ENCODE measurements at places on chromosomes 6 and 20.
A peak's percentile ranks its signal among the peaks of the same experiment; 100 is the strongest.

GRCh38 chr6:154538640-154539191 lies 28.2 kb upstream of the CNKSR3 start:
- no peak for ATAC-seq

GRCh38 chr6:21033084-21033483 lies 498.8 kb downstream of the CDKAL1 start:
- no peak for ATAC-seq

- no peak for ATAC-seq
Measured at GRCh38 chr6:29520232-29520631, 32.5 kb upstream of the MAS1L start.

- ATAC-seq: no peak
Measured at GRCh38 chr6:112149236-112149635, 61.8 kb downstream of the FAM229B start.

DNA sequence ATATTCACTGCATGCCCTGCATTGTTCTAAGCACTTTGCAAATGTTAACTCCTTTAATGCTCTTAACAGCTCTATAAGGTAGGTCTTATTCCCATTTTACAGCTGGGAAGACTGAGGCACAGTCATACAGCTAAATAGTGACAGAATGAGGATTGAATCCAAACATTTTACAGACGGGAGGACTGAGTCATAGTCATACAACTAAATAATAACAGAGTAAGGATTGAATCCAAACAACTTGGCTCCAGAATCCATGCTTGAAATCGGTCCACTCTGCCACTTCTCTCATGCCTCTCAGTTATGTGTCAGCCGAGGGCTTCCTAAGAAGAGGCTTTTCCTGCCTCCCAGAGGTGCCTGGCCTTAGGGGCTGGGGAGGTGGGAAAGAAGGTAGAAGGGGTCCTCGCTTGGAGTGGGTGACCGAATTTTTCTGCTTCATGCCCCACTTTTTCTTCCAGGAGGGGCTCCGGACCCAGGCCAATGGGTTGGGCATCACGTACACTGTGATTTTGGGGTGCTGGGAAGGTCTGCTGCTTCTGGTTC lies 137.4 kb upstream of the RNF24 start:
- ATAC-seq: no peak

DNA sequence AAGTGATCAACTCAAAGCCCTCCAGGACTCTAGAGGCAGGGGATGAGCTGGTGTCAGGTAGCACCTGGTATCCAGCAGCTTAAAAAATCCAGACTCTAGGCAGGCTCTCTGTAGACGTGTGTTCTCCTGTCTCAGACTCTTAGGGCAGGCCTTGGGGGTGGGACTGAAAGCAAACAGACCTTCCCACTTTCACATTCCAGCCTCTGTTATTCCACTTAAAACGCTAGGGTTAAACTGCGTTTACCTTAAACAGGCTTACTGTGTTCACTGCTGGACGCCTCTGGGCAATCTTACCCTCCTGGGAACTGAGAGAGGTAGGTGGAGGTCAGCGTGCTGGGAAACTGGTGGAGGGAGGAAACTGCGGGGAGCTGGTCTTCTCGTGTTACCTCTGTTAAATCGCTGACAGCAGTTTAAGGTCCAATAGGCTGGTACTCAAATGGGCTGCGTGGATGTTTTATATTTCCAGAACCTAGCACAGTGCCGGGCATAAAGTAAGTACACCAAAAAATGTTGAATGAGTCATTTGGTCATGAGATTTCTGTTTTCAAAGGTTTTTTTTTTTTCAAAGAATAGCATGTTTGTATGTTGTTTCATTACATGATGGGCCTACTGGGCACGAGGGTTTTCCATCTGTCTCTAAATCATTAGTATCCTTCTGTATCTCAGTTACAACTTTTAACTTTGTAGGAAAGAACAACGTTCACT lies at the start of gene GCNT2:
Gene GCNT2, plus strand, starts transcription at position 248 of the 705 bp plus-strand sequence. CDS start 7,561 bp downstream, outside the sequence.
- ATAC-seq: no peak

- ATAC-seq: no peak
Measured at GRCh38 chr6:27426045-27426620, 37.6 kb downstream of the ZNF391 start.

GRCh38 chr6:14354919-14355572 lies 237.5 kb downstream of the CD83 start:
- peak; percentile 64 for ATAC-seq

DNA sequence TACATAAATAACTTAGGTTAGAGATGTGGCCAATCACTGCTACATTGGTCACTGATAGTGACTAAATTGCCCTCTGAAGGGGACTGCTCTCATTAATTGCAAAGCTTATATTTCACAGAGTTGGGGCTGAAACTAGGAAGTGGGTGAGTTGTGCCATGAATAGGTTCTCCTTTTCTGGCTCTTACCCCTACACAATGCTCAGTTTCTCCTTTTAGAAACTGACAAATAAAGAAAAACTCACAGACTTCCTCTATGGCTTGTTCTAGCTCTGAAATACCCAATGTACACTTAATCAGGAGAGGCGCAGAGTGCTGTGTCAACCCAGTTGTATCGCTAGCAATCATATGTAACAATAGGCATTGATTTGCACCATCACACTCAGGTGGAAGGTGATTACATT lies 41.2 kb upstream of the PROKR2 start:
- no peak for ATAC-seq

DNA sequence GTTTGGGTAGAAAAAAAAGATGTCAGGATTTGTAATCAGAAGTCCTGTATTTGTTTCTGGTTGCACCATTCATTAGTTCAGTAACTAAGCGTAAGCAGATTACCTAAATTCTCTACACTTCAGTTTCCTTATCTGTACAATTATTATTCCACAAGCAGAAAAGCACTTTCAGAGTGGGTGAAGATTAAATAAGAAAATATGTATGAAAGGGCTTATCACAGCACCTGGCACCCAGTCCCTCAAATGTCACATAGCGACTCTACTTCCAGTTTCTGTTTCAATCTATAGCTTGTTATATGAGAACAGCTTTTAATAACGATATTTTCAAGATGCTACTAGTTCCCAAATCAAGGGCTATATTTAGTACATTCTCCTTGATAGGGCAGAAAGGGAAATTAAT lies 31.4 kb downstream of the RGS17 start:
- ATAC-seq: no peak

DNA sequence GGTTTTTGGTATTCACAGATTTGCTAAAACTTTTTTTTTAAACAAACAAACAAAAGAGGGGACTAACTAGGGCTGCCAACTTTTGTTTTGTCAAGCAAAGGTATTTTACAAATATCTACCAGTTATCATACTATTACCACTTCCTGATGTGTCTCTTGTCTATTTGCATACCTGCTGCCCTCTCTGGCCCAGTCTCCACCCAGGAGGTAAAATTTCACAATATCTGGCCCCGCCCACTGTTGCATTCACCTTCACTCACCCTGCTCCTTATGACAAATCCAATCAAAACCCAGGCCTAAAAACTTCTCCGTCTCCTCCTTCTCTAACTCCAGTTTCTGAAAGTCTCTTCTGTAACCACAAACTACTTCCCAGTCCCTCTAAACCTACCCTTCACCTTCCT lies 82.2 kb downstream of the TRERF1 start:
- ATAC-seq: peak; percentile 23

- no peak for ATAC-seq
Measured at GRCh38 chr6:104952911-104953399, 4.0 kb upstream of the LIN28B start.

GRCh38 chr20:56381501-56381900 lies 10.5 kb downstream of the AURKA start:
- no peak for ATAC-seq

- no peak for ATAC-seq
Measured at GRCh38 chr6:136401749-136402148, 112.1 kb upstream of the BCLAF1 start.

- ATAC-seq: peak; percentile 18
Measured at GRCh38 chr6:1053586-1053985, 258.3 kb upstream of the FOXQ1 start.

DNA sequence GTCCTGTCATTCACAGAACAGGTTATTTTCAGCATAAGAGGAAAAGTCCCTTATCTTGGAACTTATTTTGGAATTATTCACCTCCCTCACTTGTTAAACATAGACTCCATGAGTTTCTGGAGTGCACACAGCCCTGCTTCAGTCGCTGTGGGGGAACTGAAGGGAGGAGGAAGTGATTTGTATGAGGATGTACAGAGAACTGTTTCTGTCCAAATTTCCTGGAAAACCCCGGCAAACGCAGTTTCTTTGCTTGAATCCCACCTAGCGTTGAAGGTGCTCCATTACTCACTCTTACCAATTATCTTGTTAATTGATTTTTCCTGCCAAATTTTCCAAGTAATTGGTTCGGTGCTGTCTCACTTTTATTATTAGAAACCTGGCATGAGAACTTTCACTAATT lies 78.0 kb upstream of the AGPAT4 start:
- ATAC-seq: no peak

DNA sequence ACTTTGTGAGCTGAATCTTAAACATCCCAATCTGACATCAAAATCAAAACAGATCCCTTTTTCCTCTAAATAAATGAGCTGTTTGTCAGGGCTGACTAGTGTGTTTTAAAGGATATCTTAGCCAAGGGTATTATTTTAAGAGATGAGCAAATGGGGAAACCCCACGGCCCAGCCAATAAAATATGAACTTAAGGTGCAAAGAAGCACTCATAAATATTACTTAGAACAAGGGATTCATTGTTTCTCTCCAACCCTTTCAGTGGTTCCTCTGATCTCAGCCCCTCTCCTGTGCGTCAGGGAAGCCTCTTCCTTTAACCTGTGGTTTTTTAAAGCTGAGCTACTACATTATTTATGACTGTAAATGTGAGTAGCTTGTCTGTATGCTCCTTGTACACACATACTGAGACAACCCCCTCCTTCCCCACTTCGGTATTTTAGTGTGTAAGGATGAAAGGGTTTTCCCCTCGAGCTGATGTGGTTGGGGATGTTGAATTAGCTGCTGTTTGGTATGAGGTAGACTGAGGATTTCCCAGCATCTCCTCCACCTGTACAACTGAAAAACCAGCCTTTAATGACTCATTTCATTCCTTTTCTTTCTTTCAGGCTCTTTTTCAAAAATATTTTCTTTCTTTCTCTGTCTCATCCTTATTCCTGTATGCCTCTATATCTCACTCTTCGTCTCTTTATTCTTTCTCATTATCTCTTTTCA lies 6.5 kb downstream of the BMP5 start:
- peak; percentile 92 for ATAC-seq

DNA sequence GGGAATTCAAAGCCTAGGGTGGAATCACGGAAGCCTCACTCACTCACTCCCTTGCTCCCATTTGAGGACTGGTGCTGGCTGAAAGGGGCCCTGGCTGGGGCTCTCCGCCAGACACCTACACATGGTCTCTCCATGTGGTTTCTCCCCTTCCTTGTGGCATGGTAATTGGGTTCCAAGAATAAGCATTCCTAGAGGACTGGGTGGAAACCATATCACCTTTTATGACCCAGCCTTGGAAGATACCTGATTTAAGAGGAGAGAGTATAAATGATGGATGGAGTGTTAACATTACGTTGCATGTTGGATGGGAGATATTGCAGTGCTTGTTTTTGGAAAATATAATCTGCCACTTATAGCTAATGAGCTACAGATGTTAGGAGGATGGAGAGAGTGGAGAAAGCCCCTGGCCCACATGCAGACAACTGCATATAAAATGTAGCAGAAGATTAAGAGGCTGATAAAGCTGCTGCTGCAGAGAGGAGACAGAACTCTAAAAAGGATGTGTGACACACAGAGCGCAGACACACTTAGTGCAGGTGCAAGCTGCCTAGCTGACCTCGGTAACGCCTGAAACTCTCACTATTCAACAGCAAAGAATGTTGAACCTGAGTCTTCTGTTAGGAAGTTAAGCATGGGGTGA lies 23.3 kb upstream of the CDKN1A start:
- no peak for ATAC-seq

- peak; percentile 90 for ATAC-seq
Measured at GRCh38 chr6:137102851-137103492, 58.2 kb upstream of the IL20RA start.

DNA sequence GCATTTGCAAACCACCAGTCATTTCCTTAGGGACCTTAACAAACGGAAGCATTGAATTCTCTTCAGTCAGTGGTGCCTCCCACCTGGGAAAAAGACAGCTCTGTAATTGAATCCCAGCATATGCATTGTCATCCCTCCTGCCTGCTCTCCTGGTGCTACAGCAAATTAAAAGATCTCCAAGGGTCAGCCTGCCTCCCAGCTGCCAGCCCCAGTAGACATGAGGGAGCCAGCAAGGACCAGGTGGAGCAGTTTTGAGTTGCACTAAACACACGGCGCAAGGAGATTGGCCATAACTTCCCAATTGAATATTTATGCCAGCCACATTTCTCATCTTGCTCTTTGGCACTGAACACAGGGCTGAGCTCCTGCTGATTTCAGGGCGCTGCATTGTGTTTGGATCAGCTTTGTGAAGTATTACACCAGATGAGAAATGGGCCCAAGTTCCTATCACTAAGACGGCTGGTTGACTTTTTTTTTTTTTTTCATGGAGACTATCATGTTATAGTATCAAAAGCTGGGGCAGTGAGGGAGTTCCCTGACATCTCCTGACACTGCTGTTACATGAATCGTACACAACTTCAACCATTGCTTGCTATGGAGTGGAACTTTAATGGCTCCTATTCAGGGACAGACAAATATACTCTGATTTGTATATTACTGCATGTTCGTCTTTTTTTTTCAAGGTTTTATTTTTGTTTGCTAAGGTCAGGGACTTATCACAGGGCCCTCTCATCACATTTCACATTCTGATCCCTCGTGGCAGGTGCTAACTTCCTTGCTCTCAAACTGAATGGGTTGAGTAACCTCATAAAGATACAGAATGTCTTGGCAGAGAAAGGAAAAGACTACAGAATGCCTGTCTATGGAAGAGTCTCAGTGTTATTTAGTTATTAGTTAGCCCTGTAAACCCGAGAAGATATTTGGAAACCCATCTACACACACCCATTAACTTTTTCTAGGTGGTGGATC lies 191.1 kb downstream of the EYA4 start:
- no peak for ATAC-seq

DNA sequence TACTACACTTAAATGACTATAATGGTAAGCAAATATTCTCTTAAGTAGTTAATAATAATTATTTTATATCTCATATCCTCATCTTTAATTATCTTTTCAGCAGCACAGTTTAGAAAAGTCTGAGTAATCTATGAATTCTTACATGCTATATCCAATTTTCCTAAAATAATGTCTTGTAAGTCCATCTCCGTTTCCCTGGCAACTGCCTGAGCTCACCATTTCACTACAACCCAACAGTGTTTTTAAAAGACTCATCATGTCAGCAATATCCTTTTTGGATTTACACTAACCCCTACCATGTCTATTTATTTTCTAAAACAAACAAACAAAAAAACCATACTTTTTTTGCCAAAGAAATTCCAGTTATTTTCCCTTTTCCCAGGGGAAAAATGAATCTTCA lies 859.6 kb downstream of the EYS start:
- ATAC-seq: no peak

Data from activated T-helper 17 cell treated with anti-CD3 and anti-CD28 coated beads, Interleukin-2, amount 50 U/mL, for 72 hours (primary cell).